ENCODE measurements at places on chromosomes 1 and 21.

DNA sequence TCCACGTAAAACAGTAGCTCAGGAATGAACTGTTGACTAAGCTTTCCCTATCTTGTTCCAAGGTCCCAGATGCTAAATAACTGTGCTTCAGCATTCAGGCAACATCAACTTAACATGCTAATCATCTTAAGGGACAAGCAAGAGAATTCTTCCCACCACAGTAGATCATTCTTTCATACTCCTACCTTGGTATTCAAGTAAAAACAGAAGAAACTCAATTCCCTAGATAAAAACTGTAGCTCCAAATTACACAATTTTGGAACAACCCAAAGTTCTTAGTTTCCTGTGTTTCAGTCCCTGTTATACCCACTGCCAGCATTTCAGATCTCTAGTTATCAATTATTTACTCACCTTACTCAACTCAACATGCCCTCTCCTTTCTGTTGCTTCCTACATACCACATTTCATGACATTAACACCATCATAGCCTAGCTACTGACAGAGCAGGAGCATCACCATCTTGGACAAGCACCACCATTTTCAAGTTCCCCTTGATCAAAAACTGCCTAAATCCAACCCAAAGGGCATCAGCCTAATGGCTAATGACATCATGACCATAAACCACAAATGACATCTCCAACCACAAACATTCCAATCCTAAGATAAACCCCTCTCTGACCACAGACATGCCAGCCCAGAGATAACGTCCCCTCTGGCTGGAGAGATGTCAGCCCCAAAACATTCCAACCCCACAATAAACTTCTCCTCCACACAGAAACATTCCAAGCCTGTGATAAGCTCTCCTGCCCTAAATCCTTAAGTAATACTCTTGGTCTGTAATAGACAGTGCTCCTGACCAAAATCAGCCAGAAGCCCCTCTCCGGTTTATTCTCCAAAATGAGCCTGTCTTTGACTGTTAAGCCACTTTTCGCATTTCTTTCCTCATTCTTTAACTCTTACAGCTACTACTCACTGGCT, 191.2 kb downstream of the RERE start:
- peak; percentile 83 for DNase-seq

DNA sequence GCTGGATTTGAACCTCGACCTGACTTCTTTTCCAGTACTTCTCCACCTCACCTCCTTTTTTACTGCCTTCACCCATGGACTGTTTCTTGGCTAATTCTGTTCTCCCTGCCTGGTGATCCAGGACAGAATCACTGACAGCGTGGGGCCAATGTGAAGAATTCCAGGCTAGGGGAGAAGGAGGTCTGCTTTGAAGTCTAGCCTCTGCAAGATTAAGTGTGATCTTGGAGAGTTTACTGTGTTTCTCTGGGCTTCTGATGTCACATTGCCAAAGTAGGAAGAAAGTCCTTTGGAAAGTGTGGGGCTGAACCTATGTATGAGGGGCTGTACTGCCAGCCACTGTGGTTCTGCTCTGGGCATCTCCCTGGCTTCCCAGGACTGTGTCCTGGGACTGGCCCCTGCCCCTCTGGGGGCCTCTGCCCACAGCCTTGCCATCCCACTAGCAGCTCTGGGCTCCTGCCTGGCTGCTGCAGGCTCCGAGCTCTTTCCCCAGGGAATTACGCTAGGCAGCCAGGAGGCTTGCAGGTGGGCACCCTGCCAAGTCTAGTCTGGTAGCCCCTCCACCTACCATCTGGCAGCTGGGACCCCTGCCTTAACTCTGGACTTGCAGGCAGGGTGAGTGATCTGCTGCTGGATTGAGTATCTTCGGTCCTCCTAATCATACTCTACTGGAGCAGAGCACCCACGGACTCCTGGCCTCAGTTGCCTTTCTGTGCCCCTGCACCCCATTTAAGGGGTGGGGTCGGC, 52.2 kb downstream of the YARS1 start:
- no peak for DNase-seq

GRCh38 chr1:231487019-231487418, 41.5 kb upstream of the TSNAX start:
- DNase-seq: peak; percentile 27

DNA sequence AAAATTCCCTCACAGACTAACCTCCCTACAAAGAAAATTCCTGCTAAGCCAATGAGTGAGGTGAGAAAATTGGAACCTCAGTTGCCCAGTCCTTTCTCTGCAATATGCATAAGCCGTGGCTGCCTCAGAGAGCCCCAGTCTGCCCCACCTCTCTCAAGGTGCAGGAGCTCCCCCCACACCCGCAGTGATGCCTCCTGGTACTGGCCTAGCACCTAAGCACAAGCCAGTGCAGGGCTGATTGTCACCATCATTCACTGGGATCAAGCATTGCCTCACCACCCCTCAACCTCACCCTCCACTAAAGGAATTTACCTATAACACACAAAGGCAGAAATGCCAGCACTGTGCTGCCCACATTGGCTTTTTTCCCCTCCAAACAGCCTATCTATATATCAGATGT, 56.9 kb downstream of the CD34 start:
- no peak for DNase-seq

DNA sequence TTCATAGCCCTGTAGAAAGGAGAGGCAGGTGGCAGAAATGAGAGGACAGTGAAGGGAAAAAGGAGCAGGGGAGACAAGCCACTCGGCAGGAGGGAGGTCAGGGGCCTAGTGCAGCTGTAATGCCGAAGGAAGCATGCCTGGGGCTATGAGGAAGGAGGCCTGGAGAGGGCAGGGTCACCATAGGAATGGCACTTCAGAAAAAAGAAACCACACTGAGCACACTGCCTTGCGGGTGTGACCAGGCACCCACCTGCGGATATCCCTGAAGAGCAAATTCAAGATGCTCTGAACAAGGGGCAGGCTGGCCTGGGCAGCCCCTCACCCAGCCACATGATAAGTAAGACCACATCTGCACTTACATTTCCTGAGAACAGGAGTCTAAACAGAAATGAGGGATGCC, 104.7 kb downstream of the JAK1 start:
- no peak for DNase-seq

- no peak for DNase-seq
Observed at GRCh38 chr1:30145723-30146303, 577.6 kb downstream of the MATN1 start.

- DNase-seq: no peak
Observed at GRCh38 chr21:21764281-21764680, 766.1 kb downstream of the NCAM2 start.

DNA sequence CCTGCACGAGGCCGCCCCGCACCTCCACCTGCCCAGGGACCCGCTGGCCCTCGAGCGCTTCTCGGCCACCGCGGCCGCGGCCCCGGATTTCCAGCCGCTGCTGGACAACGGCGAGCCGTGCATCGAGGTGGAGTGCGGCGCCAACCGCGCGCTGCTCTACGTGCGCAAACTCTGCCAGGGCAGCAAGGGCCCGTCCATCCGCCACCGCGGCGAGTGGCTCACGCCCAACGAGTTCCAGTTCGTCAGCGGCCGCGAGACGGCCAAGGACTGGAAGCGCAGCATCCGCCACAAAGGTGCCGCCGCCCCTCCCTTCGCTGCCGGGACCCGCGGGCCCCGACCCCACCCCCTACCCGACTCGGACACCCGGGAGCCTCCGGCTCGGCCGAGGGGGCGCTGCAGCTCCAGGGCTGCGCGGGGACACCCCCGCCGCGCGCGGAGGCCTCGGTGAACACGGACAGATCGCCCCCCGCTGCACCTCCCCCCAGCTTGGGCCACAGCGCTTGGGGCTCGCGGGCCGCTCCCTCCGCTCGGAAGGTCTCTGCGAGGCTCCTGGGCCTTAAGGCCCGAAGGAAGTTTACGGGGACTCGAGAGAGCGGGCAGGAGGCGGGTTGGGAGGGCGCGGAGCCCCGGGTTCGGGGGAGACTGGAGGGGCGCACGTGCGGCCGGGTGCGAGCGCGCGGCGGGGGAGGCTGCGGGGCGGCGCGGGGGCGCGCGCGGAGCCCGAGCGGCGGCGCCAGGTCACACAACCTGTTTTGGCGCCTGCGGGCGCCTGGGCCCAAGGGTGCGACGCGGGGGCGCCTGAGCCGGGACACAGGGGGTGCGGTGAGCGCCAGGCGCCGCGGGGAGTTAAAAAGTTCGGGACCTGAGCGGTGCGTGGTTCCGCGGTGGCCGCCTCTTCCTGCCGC, 1.2 kb downstream of the SAMD11 start:
- DNase-seq: no peak

GRCh38 chr1:162840250-162840839, 20.6 kb downstream of the CCDC190 start:
- no peak for DNase-seq

DNA sequence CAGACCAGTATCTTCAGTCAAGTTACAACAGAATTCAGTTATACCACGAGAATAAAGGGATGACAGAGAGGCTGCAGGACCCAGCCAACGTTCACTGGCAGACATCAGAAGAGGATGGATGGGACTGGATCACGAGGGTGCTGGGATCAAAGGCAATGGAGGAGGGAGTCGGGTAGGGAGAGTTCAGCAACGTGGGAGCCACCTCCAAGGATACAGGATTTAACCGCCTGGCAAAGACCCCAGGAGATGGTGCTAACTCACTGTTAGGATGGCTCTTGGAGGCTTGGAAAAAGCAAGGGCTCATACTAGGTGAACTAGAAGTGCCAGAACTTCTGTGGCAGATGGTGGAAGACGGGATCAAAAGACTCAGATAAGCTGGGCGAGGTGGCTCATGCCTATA, 99.1 kb upstream of the DISP3 start:
- DNase-seq: no peak

- no peak for DNase-seq
Observed at GRCh38 chr21:27425172-27425571, 458.3 kb upstream of the ADAMTS5 start.

DNA sequence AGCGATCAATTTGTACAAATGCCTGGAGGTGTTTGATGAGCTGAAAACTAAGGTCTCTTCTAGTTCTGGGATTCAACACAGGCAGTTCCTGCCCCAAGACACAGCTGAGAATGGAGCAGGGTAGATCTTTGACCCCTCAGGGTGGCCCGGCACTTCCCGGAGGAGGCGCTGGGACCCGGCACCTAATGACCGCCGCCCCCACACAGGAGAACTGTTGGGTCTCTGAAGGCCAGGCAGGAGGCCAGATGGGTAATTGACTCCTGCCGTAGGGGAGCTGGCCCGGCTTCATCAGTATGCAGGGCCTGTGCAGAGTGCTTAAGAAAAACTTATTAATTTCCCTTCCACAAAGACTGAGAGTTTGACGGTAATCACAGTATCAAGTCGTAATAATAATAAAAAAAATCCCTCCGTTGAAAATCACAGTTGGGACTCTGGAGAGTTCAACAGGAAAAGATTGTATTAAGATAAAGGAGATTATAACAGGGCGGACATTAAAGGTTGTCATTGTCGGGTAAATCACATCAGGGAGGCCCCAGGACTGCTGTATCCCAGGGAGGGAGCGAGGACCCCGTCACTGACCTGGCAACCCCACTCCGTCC, 51.7 kb downstream of the UBIAD1 start:
- no peak for DNase-seq

- peak; percentile 53 for DNase-seq
Observed at GRCh38 chr1:145985502-145986439, 10.6 kb downstream of the TXNIP start.

- DNase-seq: no peak
Observed at GRCh38 chr1:154767315-154768240, 102.5 kb downstream of the KCNN3 start.

- no peak for DNase-seq
Observed at GRCh38 chr1:209364716-209365115, 218.8 kb upstream of the CAMK1G start.

DNA sequence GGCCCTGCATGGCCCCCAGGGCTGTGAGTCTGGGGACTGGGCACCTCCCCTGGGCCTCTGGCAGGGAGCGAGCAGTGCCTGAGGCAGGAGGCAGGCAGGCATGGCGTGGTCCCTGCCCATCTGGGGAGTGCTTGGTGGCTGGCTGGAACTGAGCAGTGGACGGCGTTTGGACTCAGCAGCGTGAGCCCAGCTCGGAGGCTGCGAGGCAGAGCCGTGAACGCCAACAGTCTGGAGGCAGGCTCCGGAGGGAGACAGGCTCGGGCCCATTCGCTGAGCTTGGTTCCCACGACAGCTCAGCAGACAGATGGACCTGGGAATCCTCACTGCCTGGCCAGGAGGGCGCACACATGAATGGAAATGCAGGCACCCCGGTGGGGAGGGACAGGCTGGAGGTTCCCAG, 160.7 kb upstream of the POU3F1 start:
- no peak for DNase-seq

- no peak for DNase-seq
Observed at GRCh38 chr1:182066934-182067333, 5.4 kb upstream of the ZNF648 start.

GRCh38 chr1:114054148-114054547, 74.9 kb downstream of the OLFML3 start:
- no peak for DNase-seq

GRCh38 chr1:165857046-165857801, 29.8 kb downstream of the UCK2 start:
- no peak for DNase-seq

GRCh38 chr1:109776911-109777310, 13.2 kb upstream of the EPS8L3 start:
- DNase-seq: peak; percentile 53

GRCh38 chr1:156838972-156839371, 19.9 kb downstream of the INSRR start:
- DNase-seq: no peak

- no peak for DNase-seq
Observed at GRCh38 chr1:105664495-105664894, 1392.0 kb upstream of the PRMT6 start.

DNA sequence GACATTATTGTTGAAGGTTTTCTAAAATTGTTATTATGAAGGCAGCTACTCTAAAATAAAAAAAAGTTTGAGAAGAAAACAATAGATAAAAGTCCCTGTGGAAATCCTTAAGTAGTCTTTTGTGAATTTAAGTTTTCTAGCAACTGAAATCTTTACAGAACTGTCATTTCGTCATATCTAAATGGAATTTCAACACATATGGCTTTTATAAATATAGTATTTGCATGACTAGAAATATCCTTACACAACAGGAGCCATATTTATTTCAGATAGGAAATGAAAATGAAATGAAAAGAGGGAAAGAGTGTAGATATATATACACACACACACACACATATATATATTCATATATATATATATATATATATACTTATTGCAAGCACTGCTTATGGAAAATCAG, 204.7 kb upstream of the RGS18 start:
- peak; percentile 3 for DNase-seq

DNA sequence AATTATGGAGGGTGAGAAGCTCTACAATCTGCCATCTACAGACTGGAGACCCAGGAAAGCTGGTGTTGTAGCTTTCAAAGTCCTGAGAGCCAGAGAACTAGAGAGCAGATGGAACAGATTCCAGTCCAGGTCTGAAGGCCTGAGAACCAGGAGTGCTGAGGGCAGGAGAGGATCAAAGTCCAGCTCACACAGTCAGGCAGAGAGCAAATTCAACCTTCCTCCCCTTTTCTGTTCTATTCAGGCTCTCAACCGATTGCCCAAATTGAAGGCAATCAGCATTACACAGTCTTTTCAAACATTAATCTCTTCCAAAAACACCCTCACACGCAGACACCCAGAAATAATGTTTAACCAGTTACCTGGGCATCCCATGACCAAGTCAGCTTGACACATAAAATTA, 2.5 kb upstream of the TMPRSS2 start:
- no peak for DNase-seq

- peak; percentile 2 for DNase-seq
Observed at GRCh38 chr1:236685917-236686814, at the start of gene ACTN2. Gene ACTN2, plus strand, starts transcription at chr1:236686499. Its CDS starts 175 bp downstream, at chr1:236686674.
